ENCODE measurements at places on chromosomes 12 and 14.

DNA sequence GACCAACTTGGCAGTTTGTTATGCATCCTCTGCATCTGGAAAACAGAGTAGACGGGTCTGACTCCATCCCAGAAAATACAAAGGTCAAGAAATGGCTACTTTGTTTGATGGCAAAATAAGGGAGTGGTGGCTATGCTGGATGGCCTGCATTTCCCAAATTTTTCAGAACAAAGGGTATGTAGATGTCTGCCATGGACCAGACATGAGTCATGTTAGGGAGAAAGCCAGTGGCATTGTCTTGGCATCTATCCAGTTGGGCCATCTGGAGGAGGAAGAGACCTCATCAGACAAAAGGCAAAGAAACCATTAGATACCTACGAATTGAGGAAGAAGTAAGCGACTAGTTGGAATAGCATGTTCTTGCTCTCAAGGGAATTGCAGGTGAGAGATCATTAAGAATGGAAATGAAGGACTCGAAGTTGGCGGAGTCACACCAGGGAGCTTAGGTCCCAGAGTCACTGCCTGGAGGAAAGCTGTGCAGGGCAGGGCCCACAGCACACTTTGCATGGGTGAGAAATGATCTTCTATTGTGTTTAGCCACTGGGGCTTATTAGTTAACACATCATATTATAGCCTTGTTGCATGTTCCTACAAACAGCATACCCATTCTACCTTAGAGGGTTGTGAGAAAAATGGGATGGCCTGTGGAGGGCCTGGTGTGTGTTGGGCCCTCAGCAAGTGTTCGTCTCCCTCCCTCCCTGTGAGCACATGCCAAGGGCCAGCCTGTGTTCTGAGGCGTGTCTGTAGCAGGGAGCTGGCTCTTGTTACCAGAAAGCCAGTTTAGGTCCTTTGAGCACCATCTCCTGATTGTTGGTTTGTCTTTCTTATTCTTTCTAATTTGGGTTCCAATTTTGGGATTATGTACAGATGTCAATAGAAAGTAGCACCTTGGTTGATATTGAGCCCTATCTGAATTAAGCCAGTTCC, 119.4 kb downstream of the KTN1 start:
- no peak for DNase-seq

- DNase-seq = no peak
Measured at GRCh38 chr14:24920265-24921075, 129.5 kb downstream of the STXBP6 start.

GRCh38 chr14:50035214-50035613, 81.2 kb downstream of the VCPKMT start:
- DNase-seq = no peak

DNA sequence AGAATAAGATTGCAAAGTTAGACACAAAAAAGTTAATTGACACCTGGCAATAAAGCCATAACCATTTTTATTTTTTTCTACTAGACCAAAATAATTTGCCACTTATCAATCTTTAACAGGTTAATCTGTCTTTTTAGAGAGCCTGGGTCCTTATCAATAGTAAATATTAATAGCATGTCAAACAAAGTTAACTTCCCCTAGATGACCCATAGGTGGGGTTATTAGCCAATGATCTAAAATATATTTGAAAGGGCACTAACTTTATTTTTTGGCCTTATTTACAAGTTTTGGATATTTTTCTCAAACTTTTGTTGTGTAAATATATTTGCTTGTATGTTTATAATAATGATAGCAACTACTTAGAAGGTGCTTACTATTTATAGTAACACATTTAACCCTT, 3.9 kb downstream of the ANKRD33 start:
- DNase-seq = no peak

DNA sequence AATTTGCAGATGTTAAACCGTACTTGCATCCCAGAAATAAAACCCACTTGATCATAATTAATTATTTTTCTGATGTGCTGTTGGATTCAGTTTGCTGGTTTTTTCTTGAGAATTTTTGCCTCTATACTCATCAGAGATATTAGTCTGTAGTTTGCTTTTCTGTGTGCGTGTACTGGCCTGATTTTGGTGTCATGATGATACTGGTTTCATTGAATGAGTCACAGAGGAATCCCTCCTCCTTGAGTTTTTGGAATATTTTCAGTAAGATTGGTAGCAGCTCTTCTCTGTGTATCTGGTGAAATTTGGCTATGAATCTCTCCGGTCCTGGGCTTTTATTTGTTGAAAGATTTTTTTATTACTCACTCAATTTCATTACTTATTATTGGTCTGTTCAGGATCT, 100.4 kb upstream of the PMCH start:
- DNase-seq = no peak

All from lower lobe of right lung (tissue), 2 donors.